ENCODE measurements at places on chromosomes 2 and 18.

GRCh38 chr2:240865391-240865790, 3.2 kb upstream of the AGXT start:
- no peak for DNase-seq

DNA sequence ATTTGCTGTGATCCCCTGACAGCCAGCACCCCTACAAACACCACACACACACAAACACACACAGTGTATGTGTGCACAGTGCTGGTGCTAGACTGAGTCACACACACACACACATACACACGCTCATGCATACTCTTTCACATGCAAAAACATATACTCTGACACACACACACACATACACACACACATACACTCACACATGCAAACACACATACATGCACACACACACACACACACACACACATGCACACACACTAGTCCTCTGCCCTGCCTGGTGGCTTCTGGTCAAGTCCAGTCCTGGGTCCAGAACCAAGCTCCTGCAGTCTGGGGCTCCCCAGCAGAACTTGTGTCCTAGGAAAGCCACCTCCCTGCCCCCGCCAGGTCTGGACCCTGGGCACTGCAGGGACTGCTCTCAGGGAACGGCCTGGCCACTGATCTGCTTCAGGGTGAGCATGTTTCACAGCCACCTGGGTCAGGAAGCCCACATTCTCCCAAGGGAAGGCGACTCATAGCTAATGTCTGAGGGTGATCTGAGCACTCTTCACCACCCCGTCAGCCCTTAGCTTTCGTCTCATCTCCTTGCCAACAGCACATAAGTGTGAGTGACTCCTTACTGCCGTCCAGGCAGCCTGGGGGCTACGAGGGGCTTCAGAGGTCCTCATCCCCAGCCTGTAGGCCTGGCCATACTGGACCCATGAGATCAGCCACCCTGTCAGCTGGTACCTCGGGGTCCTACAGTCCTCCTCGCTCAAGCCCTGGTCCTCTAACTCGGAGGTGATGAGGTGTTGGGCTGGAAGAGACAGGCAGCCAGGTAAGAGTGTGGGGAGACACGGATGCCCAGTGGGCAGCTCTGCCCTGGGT, 88.1 kb downstream of the MCFD2 start:
- no peak for DNase-seq

DNA sequence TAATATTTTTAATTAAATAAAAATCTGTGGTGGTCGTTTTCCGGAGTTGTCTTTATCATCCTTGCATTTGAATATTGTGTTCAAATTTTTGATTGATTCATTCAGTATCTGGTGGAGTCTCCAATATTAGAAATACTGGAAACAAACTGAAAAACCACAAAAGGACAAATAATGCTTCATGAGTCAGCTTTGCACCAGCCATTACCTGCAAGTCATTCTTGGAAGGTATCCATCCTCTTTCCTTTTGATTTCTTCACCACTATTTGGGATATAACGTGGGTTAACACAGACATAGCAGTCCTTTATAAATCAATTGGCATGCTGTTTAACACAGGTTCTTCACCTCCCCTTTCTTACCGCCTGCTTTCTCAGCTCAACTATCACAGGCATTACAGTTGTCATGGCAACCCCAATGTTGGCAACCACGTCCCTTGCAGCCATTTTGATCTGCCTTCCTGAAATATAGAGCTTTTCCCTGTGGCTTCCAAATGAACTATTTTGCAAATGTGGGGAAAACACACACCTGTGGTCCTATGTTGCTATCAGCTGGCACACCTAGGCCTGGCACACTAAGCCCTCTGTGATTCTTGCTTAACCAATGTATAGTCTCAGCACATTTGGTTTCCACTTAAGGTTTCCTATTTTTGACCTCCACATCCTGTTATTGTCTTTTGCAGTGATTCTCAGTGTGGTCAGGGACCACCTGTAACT, 6.5 kb downstream of the CTLA4 start:
- DNase-seq, result no peak

GRCh38 chr2:42342795-42343241, 18.2 kb downstream of the COX7A2L start:
- no peak for DNase-seq
